Glomerular endothelial cell (primary cell): ENCODE measurements at places on chromosomes 12 and 14. TPM values are rescaled to one million over a fixed set of nuclear protein-coding genes. Genes with fewer than 3 reads are reported as not detected.

- peak; percentile 77 for DNase-seq
Measured at GRCh38 chr14:50954811-50955372, 10.6 kb upstream of the PYGL start.

Gene SIX6
- not detected in 2 replicates for total RNA-seq

DNA sequence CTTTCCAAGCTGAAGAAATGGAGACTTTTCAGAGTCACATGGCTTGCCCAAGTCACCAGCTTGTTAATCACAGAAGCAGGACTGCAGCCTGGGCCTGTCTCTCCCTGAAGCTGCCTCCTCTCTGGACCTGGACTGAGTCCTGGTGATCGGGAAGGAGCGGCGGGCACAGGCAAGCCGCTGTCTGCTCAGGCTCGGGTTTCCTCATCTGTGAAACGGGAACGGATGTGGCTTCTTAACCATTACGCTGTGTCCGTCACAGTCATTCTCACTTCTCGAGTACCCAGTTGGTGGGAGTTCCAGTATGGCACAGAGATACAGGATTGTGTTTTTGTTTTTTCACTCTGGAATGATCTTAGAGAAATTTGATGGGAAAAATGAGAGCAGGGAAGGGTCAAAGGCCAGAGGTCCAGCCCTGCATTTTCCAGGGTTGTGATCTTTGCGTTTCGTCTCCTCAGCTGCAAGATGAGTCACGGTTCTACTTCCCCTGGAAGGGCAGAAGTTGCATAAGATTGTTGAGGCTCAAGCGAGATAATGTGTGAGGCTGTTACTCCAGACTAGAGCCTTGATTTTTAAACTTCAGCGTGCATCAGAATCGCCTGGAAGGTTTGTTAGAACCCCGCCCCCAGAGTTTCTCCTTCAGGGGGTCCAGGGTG is 7.6 kb upstream of the LRTM2 start:
- no peak for DNase-seq

- no peak for DNase-seq
Measured at GRCh38 chr14:30482276-30482675, 76.7 kb upstream of the G2E3 start.

GRCh38 chr12:53561590-53561953 is 54.3 kb upstream of the NPFF start:
- peak; percentile 81 for DNase-seq
